Stimulated activated CD4-positive, alpha-beta T cell treated with anti-CD3 and anti-CD28 coated beads, TNF-alpha, amount 100 ng/mL, for 1 hour (primary cell): ENCODE measurements at places on chromosomes 11 and 22.

DNA sequence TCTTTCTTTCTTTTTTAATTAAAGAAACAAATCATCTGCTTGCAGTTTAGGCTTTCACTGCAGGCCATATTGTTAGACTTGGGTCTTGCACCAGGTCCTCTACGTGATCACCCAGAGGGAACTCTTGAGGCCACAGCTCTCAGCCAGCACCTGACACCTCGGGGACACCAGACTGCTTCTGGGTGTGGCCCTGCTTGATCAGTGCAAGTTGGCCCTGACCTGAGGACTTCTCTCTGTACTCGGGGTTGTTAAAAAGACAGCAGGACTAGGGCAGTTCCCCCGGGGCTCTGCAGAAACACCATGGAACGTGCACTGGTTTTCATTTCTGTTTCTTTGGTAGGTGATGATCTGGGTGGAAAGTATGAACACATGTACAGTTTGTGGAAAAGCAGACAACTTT lies 51.2 kb upstream of the MYO18B start:
- no peak for DNase-seq

DNA sequence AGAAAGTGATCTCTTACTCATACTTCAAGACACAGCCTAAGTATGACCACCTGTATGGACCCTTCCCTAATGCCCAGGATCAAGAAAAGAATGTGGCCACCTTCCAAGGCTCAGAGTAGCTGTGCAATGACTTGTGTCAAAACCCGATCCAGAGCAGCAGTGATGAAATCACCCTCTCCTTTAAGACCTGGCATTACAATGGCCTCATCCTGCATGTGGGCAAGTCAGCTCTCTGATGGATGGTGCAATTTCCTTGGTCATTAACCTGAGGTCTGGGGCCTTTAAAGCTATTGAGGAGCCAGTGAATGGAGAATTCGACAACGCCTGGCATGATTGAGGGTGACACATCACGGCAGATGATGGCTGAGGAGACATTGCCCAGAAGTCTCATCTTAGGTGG lies 9.1 kb upstream of the TUBA8 start:
- DNase-seq = no peak

GRCh38 chr22:19679522-19680101 lies 34.7 kb upstream of the SEPTIN5 start:
- DNase-seq = peak; percentile 31

DNA sequence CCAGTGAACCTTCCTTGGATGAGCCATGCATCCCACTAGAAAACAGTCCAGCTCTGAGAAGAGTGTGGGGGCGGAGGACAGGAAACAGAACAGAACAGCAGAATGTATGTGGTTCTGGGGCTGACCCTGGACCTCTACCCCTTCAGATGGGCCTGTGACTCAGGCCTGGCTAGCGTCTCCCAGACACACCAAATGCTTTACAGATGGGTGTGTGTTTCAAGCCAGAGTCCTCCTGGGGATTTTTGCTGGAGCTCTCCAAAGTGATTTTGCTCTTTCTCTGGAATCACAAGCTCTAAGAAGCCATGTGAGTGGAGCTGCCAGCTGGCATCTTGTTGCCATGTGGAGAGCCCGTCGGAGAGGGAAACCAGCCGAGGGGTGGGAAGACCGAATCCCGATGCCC lies 13.2 kb upstream of the C1QTNF4 start:
- no peak for DNase-seq

- no peak for DNase-seq
Observed at GRCh38 chr11:105713696-105714095, 103.8 kb downstream of the GRIA4 start.

- DNase-seq = no peak
Observed at GRCh38 chr11:27795955-27796861, 96.0 kb upstream of the BDNF start.

DNA sequence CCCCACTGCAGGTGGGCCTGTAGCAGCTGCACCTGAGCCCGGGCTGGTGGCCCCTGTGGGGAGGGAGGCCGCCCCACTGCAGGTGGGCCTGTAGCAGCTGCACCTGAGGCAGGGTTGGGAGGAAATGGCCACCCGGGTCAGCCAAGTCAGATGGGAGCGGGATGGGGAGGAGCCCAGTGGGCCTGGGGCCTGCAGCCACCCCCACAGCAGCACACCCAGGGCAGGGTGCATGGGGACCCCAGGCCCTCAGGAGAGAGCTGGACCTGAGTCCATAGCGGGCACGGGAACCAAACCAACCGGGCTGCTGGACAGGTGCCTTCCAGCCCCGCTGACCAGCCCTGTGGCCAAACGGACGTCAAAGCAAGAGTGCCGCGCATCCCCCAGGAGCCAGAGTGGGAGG lies 61.7 kb downstream of the BRD1 start:
- DNase-seq = no peak

DNA sequence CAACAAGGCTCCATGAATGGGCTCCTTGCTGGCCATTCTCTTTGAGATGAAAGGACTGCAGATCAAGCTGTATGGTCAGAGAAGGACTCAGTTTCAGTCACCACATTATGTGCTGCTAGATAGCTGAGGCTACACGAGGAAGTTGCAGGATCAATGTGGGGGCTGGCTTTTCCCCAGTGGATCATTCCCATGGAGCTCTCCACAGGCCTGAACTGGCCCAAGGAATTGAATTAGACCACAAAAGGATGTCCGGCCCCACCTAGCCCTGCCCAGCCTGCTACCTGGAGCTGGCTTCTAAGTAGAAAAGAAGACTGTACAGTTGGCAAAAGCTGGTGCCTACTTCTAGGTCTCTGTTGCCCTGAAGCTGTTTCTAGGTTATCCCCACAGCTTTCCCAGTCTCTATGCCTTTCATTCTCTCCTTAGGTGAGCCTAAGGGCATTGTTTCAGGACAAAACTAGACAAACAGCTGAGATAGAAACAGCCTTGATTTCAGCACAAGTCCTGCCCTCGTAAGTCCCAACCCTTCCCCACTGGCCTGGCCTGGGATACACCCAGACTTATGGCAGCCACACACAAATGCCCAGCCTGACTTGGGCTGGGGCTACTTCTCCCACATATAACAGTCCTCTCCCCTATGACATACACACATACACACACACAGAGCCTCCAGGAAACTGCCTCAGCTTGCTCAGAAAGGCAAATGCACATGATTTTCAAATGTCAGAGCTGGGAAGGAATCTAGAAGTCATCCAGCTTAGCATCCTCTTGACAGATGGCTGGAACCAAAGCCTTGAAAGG lies 129.1 kb upstream of the NCAM1 start:
- no peak for DNase-seq

GRCh38 chr11:118608360-118609227 lies 1.2 kb downstream of the PHLDB1 start:
- peak; percentile 63 for DNase-seq

- no peak for DNase-seq
Observed at GRCh38 chr22:17724241-17724640, 50.0 kb downstream of the BID start.

DNA sequence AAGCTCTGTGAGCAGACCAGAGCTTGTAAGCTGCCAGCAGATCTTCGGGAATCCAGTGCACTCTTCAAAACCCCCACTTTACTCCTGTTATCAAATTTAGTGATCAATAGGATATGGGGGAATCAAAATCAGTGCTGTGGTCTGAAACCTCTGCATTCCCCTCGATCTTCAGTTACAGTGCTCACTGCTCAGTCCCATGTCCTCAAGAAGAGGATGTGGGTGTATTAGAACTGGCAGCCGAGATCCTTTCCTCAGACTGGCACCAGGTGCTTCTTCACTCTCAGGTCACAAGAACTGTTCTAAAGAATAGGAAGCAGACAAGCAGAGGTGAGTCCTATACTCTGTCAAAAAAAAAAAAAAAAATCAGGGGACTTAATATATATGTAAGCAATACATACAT lies 15.3 kb upstream of the MAML2 start:
- DNase-seq = no peak

DNA sequence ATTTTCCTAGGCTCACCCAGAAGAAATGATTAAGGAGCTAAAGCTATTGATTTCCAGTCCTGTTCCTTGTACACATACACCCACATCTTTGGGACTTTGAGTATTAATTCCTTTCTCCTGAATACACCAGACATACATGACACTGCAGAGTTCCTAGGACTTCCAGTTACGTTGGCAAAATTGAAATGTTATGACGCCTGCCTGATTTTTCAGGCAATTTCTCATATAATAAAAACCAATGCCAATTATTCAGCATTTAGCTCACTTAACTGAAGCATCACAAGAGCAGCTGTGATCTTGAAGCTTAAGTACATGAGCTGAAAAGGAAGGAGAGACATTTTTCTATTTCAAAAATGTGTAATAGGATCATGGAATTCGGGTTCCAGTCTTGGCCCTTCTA lies 4.5 kb downstream of the CLMP start:
- DNase-seq = no peak

GRCh38 chr11:82992223-82992622 lies 79.5 kb downstream of the RAB30 start:
- DNase-seq = no peak

DNA sequence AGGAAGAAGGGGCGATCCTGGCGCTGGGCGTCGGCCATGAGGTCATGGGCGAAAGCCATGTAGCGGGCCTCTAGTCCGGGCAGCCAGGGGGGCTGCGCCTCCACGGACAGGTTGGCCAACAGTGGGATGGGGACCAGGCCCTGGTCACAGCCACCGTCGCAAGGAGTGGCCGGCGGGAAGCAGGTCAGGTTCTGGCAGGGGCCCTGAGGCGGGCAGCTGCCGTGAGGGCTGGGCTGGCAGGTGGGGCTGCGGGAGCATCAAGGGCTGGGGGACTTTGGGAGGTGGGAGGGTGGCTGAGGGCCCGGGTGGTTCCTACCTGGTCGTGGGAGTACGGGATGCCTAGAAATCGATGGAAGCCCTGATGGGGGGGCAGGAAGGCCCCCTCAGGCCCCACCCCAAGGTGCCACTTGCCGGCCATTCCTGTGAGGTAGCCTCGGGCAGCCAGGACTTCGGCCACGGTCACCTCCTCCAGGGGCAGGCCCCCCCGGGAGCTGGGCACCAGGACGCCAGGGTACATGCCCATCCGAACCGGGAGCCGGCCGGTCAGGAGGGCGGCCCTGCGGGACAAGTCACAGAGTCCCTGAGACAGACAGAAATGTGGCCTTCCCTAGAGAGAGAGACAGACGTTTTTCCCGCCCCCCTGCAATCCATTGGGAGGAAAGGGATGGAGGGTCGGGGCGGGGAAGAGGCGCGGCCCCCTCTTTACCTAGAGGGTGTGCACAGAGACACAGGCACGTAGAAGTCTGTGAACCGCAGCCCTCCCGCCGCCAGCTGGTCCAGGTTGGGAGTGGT lies 906 bp downstream of the ARSA start:
- DNase-seq = no peak

- DNase-seq = no peak
Observed at GRCh38 chr11:15097411-15097810, 17.3 kb upstream of the INSC start.

GRCh38 chr11:8768625-8769333 lies 86.2 kb downstream of the RPL27A start:
- DNase-seq = no peak

- no peak for DNase-seq
Observed at GRCh38 chr11:77558380-77558779, 31.4 kb upstream of the AQP11 start.

GRCh38 chr22:24416611-24417010 lies 10.8 kb upstream of the ADORA2A start:
- DNase-seq = no peak

DNA sequence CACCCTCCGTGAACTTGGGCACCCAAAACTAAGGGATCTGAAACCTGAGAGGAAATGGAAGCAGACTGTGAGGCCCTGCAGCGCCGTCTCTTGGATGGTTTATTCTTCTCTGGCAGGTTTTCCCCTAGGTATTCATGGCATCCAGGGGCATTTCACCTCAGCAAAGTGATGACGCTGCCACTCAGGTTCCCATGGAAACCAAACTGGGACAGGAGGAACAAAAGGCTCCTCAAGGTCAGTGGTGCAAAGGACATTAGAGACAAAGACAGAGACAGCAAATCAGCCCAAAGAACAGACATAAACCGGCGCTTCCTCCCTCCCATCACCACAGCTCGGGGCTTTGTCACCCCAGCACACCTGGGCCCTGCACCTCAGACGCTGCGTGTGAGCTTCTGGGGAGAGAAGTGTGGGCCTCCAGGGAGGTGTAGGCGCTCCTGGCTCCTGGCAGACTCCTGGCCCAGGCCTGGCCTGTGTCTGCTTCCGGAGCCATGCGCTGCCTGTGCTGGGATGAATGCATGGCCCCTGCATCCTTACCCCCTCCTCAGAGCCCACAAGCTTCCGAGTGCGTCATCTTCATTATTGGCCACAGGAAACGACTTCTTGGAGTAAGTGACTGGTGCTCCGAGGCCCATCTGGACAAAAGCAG lies 5.9 kb downstream of the TP53AIP1 start:
- DNase-seq = no peak

- no peak for DNase-seq
Observed at GRCh38 chr11:68669301-68670090, 14.8 kb upstream of the GAL start.

DNA sequence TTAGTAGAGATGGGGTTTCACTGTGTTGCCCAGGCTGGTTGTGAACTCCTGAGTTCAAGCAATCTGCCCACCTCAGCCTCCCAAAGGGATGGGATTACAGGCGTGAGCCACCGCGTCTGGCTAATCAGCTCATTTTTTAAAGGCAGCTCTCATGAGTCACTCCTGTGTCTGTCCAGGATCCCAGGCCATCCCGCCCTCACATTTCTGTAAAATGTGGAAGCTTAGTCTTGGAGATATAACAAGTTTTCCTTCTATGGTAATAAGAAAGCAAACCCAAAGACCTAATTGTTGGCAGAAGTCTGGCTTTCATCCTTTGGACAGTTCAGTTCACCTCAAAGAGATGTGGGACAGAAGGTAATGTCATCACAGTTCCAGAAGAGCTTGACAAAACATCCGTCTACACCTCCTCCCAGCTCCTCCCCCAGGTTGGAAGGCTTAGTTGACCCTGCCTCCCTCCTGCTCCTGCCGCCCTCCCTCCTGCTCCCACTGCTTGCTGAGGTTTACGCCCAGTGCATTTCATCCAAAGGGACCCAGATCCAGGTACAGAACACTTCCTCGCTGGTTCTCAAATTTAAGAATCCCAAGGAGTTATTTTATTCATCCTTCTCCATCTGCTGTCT lies 6.4 kb downstream of the DRD2 start:
- no peak for DNase-seq

- DNase-seq = no peak
Observed at GRCh38 chr11:9868641-9869040, 204.8 kb downstream of the SWAP70 start.

DNA sequence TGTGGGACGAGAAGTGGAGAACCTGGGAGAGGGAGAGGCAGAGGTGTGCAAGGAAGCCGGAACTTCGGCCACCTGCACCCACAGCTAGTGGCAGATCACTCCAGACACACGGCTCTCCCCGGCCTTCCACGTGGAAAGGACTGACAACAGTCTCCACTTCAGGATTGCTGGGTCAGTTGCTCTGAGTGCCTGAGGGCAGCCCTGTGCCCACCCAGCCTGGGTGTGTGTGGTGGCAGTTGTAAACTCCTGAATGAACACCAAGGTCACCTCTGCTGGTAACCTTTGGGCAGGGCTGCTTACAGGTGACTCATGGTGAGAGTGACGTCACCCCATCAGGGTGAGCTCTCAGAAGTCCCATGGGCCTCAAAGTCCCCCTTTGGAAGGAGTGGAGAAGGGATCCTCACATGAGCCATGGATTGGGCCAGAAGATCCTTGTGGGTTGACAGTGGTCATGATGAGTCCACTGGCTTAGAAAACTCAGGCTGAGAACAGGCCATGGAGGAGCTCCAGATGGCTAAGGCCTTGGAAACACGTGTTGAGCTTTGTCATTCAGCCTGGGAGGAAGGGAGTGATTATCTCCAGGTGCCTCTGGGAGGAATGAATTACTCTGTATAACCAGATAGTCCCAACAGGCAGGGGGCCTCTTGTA lies 71.3 kb downstream of the BCR start:
- DNase-seq = no peak
